Epithelial cell of alveolus of lung (primary cell): ENCODE measurements at places on chromosomes 6 and 20. TPM values are rescaled to one million over a fixed set of nuclear protein-coding genes. Genes with fewer than 3 reads are reported as not detected.

The BMP6 gene
- total RNA-seq = 1.2 and 1.7 TPM in 2 replicates

The SLC16A10 gene
- 0.08 TPM in 1 of 2 replicates, not detected in the other for total RNA-seq

The ADTRP gene
- total RNA-seq = 0.26 TPM in 1 of 2 replicates, not detected in the other

The SS18L1 gene
- 4.8 and 11.9 TPM in 2 replicates for total RNA-seq

The NR2E1 gene
- total RNA-seq = not detected in 2 replicates

The SRXN1 gene
- 47.9 and 70.2 TPM in 2 replicates for total RNA-seq

The ISM1 gene
- 0.08 and 0.26 TPM in 2 replicates for total RNA-seq

The EYA2 gene
- total RNA-seq = 0.24 and 1.2 TPM in 2 replicates
